Kasumi-1 (cell line): ENCODE measurements at places on chromosomes 11 and 22.

DNA sequence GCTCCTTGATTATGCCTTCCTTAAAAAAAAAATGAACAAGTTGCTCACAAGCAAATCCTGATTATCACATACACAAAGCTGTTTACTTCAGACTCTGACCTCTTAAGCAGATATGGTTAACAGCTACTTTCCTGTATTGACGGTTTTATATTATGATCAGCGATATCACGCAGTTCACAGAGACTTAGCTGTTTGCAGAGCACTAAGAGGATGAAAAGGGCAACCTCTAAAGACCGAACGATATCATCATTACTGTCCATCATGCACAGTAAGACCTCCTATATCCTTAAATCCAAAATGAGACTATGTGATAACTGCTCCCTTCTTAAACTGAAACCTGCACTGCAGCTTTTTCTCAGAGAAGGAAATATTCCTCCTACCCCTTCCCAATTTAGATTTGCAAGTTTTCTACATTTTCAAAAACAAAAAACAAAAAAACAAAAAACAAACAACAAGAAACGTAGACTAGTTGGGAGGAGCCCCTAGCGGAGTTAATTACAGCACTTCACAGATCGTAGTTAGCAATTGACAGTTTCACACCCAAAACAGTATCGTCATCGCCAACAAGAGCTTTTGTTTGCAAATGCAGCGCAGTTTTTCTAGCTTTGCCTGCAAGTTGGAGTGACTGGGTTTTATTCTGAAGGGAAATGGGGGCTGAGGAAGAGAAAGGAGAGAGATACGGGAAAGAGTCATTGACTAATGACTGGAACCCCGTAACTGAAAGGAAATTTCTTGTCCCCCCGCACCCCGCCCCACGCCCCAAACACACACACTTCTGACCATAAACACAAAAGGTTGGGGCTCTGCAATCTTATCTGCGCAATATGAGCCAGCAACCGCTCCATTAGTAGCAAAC lies 1.2 kb downstream of the DDX6 start:
- DNase-seq: peak; percentile 45

DNA sequence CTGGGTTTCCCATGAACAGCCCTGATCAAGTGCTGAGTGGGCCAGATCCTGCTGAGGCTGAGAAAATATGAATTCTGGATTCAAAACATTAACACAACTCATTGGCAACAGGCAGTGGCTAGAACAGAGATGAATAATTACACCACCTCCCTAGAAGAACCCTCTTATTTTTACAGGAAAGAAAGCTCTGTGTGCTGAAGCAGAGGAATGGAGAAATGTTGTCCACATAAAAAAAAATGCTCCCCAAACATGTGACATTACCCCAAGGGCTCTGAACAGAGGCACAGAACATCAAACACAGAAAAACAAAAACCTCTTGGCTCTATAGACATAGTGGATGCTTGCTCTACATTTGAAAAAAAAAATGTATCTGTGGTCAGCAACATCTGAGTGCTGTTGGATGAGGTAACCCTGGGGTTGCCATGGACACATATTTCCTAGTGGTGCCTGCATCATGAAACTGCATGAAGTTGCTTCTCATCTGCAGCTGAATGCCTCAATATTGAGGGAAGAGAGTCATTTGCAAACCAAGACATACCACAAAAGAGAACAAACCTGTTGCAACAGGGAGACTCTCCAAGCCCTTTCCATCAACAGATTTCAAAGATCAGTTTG lies 98.8 kb downstream of the SNX19 start:
- DNase-seq: no peak

GRCh38 chr11:64885367-64886286 lies 7.2 kb upstream of the EHD1 start:
- peak; percentile 31 for DNase-seq

DNA sequence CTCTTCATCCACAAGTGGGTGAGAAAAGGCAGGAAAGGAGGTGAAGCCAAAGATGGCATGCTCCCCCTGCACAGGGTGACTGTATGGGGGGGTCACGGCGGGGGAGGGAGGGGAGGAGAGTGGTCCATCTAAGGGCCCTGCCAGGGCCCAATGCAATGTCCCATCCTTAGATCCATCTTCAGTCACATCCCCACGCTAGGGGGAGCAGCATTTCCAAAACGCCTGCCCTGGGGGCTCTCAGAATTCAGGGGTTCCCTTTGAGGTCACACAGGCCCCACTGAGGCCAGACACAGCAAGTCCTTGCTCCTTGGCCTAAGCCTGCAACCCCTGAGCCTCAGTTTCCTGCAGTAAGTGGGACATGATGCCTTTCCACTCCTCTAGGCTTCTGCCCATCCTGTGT lies 52.4 kb downstream of the RTN4R start:
- DNase-seq: no peak
